Heart left ventricle (tissue), 16 donors: ENCODE measurements at places on chromosomes 5 and 9. TPM values are rescaled to one million over a fixed set of nuclear protein-coding genes. Genes with fewer than 3 reads are reported as not detected.

Gene PDE6A
- total RNA-seq, result 0.08 TPM

Gene SLC6A18
- not detected for total RNA-seq

Gene PPP1R2B
- not detected for total RNA-seq

Gene RLN2
- total RNA-seq, result 0.56 TPM

Gene LTC4S
- 9.5 TPM for total RNA-seq

Gene ROPN1L
- 0.56 TPM for total RNA-seq

Gene ADAMTSL1
- 0.82 TPM for total RNA-seq

Gene PTGDS
- total RNA-seq, result 4,769 TPM

Gene NEUROG1
- not detected for total RNA-seq
